ENCODE measurements at places on chromosomes 7 and 10.

DNA sequence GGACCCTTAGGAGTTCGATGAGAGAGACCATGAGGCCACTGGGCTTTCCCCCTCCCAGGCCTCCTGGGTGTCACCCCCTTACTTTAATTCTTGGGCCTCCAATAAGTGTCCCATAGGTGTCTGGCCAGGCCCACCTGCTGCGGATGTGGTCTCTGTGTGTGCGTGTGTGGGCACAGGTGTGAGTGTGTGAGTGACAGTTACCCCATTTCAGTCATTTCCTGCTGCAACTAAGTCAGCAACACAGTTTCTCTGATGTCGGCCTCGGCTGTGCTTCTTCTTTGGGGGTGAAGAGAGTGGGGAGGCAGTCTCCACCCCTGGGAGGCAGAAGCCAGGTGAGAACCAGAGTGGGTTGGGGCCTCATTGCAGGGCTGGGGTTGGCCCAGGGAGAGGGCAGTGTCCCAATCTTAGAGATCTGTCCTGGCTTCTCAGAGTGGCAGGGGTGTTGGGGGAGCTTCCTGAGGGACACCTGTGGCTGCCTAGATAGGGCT, 1.5 kb downstream of the PVRIG start:
- DNase-seq: peak; percentile 79

GRCh38 chr10:24310104-24310503, 101.2 kb downstream of the KIAA1217 start:
- no peak for DNase-seq

DNA sequence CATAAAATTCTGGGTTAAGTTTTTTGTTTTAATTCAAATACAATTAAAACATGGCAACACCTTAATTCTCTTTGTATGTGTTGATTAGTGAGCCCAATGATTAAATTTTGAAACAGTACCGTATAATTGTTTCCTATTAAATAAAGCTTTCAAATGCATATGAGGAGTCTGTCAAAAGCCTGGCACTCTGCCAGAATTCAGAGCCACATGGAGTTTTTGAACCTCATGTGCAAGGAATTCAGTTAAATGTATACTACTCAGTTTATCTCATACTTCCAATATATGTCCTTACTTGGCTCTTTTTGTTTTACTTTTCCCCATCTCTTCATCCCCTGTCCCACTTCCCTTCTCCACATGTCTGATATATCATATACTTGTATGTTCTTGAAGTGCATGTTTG, 165.6 kb upstream of the FAM3C start:
- DNase-seq: no peak

- DNase-seq: no peak
Observed at GRCh38 chr7:30831936-30832335, 60.7 kb downstream of the MINDY4 start.

DNA sequence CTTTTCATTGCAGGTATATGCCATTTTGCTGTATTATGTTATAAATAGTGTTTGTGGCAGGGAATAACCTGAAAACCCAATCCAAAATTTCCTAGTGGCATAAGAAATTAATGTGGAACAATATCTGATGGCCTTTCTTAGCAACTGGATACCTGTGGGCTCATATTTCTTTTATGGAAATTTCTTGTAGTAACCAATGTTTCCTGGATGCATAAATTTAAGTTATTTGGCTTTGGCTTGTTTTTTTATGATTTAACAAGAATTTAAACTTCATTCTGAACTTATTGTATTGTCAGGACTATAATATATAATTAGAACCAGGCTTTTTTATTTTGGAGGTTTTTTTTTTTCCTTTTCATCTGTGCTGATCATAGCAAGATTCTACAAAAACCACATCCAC, 30.1 kb downstream of the TBC1D12 start:
- no peak for DNase-seq

- DNase-seq: peak; percentile 24
Observed at GRCh38 chr7:24877790-24878311, 102.1 kb downstream of the OSBPL3 start.

DNA sequence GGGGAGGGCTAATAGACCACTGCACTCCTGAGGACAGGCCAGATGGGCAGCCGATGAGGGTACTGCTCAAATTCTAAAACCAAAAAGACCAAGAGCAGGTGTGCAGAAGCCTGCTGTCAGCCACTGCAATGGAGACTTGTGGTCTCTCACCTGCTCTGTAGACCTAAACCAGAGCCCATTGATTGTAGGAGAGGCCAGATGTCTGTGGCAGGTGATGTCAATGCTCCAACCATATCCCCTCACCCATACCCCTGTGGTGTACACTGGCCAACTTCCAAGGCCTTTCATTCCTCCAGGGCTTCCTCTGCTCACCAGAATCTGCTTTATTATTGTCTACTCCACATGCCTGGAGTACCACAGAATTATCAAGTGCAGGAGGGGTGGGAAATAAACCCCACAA, 116.9 kb upstream of the CHST15 start:
- no peak for DNase-seq

GRCh38 chr7:24440892-24441291, 132.4 kb upstream of the PALS2 start:
- DNase-seq: no peak

DNA sequence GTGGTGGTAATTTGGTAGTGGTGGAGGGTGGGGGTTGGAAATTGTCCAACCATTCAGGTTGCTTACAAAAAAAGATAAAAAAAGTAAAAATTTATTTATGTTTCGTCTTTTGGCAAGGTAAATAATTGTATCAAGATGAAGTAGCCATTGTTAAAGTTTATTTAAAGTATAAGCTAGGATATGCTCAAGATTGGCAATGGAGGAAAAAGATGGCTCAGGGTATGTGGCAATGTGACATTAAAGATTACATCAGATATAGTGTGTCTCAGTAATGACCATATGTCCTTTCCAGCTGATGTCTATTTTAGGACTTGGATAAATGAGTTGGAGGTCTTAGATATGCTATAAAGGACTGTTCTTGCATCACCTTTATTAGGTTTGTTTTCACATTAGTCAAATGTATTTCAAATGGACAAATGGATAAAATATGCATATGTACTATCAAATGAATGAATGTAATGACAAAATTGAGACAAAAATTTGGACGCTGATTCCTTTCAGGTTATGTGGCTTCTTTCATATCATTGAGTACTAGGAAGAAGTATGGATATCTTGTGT, 60.9 kb downstream of the ST7 start:
- no peak for DNase-seq

DNA sequence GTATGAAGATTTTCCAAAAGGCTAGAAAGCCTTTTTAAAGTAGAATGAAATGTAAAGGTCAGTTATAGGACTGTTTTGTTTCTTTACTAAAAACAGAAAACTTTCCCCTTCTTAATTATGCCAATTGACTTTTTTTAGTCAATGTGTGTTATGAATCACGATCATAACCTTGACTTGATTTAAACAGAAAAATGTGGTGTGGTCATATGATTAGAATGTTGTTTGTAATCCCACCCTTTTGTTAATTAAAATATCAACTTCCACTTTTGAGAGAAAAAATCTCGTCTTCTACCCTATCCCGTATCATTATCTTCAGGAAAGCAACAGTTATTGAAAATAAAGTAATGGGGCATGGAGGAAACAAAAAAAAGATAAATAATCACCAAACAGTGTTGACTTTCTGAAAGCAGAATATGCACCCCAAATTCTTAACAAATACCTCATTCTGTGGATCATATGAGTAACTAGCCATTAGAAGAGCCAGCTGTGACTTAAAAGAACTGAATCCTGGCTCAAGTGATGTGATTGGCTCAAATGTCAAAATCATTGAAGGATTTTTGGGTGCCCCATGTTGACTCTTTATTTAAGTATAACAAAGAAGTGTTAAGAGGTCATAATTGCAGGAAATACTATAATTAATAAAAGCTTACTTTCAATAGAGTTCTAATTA, 32.3 kb upstream of the SLC16A12 start:
- no peak for DNase-seq

GRCh38 chr10:42769673-42770072, 12.9 kb upstream of the BMS1 start:
- DNase-seq: no peak

Data from CD4-positive, alpha-beta T cell treated with Interleukin-15 for 4 hours (primary cell).